ENCODE measurements at places on chromosomes 2 and 18.

DNA sequence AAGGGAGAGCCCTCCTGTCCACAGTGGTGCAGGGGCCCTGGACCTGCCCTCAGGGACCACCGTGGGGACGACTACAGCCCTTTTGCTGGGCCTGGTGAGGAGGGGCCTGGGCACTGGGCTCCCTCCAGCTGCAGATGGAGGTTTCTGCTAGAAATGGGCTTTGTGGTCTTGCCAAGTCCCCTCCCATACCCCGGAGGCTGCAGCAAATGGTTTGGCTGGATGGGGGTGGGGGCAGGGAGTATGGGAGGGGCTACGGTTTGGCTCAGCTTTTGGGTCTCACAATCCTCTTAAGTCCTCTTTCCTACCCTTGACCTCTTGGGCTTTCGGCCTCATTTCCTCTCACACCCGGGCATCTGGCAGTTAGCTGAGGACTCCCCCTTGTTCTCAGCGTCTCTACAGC lies 21.7 kb downstream of the TET3 start:
- DNase-seq: no peak

- no peak for DNase-seq
Observed at GRCh38 chr2:191703079-191703725, 25.3 kb downstream of the NABP1 start.

- no peak for DNase-seq
Observed at GRCh38 chr2:156803243-156803642, 367.1 kb downstream of the GPD2 start.

DNA sequence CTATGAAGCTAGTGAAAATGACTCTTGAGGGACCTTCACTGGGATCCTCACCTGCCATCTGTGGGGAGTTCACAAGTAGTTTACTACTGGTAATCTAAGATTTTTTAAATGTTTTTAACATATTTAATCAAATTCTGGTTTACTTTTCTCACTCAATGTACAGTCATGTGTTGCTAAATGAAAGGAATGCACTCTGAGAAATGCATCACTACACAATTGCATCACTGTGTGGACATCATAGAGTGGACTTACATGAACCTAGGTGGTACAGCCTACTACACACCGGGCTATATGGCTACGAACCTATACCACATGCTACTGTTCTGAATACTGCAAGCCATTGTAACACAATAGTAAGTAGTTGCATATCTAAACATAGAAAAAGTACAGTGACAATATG lies 528.0 kb downstream of the BCL11A start:
- DNase-seq: no peak

GRCh38 chr2:162840598-162841246 lies 2.2 kb upstream of the KCNH7 start:
- DNase-seq: no peak

DNA sequence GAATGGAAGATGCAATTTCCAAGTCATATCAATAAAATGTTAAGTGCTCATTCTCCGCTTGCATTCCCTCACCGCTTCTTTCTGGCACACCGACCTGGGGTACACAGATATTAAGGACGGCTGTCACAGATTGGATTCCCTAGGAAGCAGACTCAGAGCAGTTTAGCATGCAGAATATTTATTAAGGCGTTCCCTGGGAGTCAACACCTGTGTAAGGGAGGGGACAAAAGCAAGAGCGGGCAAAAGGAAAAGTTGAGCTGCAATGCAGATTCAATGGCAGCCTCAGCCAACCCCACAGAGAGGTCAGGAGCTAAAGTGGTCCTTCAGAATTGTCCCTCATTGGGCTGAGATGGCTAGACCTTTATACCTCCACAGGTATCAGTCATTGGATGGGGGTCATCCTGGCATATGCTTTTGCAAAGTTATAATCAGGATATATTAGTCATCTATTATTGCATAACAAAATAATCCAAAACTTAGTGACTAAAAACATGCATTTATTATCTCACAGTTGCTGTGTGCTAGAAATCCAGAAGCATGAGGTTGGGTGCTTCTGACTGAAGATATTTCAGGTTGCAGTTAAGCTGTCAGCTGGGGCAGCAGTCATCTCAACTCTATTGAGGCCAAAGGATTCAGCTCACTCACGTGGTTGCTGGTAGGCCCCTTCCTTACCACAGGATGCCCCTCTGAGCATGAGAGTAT lies 27.0 kb upstream of the INO80D start:
- no peak for DNase-seq

DNA sequence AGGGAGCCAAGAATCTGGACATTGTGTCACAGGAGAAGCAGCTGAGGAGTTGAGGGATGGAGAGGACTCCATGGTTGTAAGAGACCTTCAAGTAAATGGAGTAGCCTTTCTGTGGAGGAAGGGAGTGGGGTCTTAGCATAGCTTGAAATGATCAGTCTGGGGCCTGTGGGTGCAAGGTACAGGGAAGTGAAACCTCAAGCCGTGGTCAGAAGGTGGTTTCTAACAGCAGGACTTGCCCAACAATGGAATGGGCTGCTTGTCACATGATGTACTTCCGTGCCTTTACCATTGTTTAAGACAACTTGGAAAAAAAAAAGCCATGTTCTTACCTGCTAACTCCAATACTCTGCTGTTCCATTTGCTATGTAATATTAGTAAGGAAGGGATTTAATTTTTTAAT lies 140.7 kb downstream of the LDLRAD4 start:
- no peak for DNase-seq

GRCh38 chr2:14632133-14632936 lies at the start of gene LRATD1:
Gene LRATD1 (plus strand): TSS chr2:14632717. CDS start chr2:14633980, 1,263 bp downstream.
- peak; percentile 81 for DNase-seq

GRCh38 chr2:235021752-235022151 lies 69.9 kb downstream of the SH3BP4 start:
- DNase-seq: no peak

Data from sciatic nerve (tissue), 2 donors.